ENCODE measurements at places on chromosomes 2 and 18.

DNA sequence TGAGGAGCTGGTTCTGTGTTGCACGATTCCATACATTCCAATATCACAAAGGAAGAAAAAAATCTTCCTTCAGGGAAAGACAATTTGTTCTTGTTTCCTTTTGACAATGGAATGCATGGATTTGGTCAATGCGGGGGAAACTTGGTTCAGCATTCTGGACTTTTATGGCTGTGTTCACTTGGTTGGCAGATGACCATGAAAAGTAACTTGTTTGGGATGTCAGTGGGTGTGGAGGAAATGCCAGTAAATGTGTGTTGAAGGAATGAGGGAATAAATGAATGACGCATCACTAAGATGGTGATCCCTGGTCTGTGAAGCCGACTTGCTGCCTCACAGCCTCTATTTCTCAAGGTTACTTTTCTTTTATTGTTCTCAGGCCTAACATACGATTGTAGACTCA lies 53.7 kb downstream of the THUMPD2 start:
- no peak for DNase-seq
- H3K4me1 ChIP-seq, result no peaks in the 10 kb centered on the region
- no peaks in the 10 kb centered on the region for H3K36me3 ChIP-seq

DNA sequence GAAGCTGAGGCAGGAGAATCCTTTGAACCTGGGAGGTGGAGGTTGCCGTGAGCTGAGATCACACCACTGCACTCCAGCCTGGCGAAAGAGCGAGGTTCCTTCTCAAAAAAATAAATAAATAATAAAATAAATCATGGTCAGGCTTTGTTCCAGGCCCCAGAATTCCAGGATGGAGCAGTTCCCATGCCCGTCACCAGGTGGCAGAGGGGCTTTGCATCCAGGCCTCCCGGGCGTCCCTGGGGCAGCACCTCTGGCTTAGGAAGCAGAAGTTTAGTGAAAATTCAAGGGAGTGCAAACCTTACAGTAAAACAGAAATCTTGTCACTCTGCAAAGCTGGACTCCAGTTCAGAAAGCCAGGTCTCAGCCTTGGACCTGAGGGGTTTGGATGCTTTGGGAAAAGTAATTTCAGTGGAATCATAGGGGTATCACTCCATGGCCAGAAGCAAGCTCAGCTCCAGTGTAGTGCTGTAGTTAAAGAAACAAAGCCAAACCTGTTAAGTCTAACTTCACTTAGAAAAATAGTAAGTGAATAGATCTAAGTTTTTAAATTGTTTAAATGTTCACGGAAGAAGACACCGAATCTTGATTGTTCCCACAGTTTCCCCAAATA lies 512.7 kb downstream of the CMPK2 start:
- H3K27ac ChIP-seq, result no peak overlapping the region
- H3K27me3 ChIP-seq, result no peaks in the 10 kb centered on the region
- no peak overlapping the region for H3K4me3 ChIP-seq

GRCh38 chr18:71011389-71011788 lies 722.5 kb downstream of the SOCS6 start:
- no peaks in the 10 kb centered on the region for H3K4me1 ChIP-seq
- no peak overlapping the region for H3K4me3 ChIP-seq
- no peak overlapping the region for H3K27ac ChIP-seq
- no peaks in the 10 kb centered on the region for H3K27me3 ChIP-seq

- no peaks in the 10 kb centered on the region for H3K36me3 ChIP-seq
- peak; percentile 90 for DNase-seq
- H3K27me3 ChIP-seq, result no peaks in the 10 kb centered on the region
- peak overlapping the region; percentile 91 for H3K4me3 ChIP-seq
Observed at GRCh38 chr2:237691908-237692600, 64.7 kb downstream of the LRRFIP1 start.

- no peaks in the 10 kb centered on the region for H3K4me1 ChIP-seq
- no peaks in the 10 kb centered on the region for H3K36me3 ChIP-seq
- DNase-seq, result peak; percentile 14
- no peak overlapping the region for H3K27ac ChIP-seq
Observed at GRCh38 chr2:137659616-137660015, 304.7 kb upstream of the HNMT start.

- H3K27me3 ChIP-seq, result no peaks in the 10 kb centered on the region
- peaks cover 10% of the 10 kb centered on the region for H3K4me1 ChIP-seq
- DNase-seq, result no peak
- H3K4me3 ChIP-seq, result no peak overlapping the region
Observed at GRCh38 chr2:42853549-42854206, 61.3 kb upstream of the HAAO start.

GRCh38 chr2:74544634-74545033 lies 9.1 kb downstream of the LOXL3 start:
- H3K27me3 ChIP-seq, result peaks cover 37% of the 10 kb centered on the region
- no peak for DNase-seq
- peaks cover 10% of the 10 kb centered on the region for H3K4me1 ChIP-seq

- no peaks in the 10 kb centered on the region for H3K36me3 ChIP-seq
- no peak for DNase-seq
- no peak overlapping the region for H3K4me3 ChIP-seq
- no peaks in the 10 kb centered on the region for H3K27me3 ChIP-seq
Observed at GRCh38 chr2:58764338-58765104, 523.4 kb upstream of the FANCL start.

- no peak for DNase-seq
- H3K36me3 ChIP-seq, result no peaks in the 10 kb centered on the region
- H3K27me3 ChIP-seq, result no peaks in the 10 kb centered on the region
Observed at GRCh38 chr2:37436323-37436722, 91.9 kb downstream of the QPCT start.

DNA sequence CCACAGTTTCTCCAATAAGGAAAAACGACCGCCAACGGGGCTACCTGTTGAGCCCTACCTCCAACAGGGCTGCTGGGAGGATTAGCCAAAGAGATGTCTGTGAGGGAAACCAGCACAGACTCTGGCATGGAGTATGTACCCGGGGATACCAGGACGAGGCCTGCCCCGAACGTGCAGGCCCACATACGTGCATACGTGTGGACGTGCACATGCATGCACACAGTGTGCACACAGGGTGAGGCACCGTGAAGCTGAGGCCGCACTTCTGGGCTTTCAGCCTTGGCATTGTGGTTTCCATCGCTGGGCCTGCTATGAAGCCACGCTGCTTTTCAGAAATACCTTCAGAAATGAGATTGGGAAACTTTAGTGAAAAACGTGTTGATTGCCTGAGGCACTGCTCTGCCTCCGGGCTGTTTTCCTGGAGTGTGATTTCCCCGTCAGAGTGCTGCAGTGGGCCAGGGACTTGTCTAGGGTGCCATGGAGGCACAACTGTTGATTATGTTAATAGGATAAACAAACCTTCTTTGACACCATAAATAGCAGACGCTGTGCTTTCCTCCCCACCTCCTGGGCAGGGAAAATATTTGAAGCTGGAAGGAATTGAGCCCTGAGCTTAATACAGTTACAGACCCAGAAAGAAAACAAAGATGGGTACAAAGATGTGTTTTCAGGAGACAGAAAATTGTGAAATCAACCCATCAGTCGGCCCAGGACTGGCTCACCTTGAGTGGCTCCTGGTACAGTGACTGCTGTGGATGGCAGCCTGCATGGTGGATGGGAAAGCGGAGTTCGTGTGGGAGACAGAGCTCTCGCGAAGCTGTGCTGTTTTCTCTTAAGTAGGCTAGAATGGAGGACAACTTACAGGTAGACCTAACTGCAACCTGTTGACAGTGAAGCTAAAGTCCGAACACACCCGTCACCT lies 182.3 kb downstream of the FAM210A start:
- no peaks in the 10 kb centered on the region for H3K36me3 ChIP-seq
- H3K4me3 ChIP-seq, result no peak overlapping the region
- H3K27me3 ChIP-seq, result no peaks in the 10 kb centered on the region
- no peak overlapping the region for H3K27ac ChIP-seq
- H3K4me1 ChIP-seq, result peaks cover 17% of the 10 kb centered on the region

DNA sequence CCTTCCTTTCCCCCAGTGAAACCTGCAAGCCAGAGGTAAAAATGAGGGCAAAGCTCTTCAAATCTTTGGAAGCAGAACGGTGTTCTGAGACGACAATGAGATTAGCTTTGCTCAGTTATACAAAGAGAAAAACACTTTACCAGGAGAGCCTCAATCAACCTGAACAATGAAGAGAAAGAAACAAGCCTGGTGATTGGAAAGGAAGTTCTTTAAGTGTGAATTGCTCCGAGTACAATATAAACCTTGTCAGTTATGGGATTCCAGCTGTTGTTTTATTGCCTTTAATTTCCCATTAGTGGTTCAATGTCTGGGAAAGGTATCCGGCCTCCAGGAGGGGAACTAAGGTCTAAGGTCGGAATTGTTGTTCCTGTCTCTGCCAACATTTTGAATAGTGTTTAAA lies 901.6 kb downstream of the EPHA4 start:
- DNase-seq, result peak; percentile 6
- H3K27me3 ChIP-seq, result no peaks in the 10 kb centered on the region
- H3K4me3 ChIP-seq, result no peak overlapping the region
- no peaks in the 10 kb centered on the region for H3K36me3 ChIP-seq

DNA sequence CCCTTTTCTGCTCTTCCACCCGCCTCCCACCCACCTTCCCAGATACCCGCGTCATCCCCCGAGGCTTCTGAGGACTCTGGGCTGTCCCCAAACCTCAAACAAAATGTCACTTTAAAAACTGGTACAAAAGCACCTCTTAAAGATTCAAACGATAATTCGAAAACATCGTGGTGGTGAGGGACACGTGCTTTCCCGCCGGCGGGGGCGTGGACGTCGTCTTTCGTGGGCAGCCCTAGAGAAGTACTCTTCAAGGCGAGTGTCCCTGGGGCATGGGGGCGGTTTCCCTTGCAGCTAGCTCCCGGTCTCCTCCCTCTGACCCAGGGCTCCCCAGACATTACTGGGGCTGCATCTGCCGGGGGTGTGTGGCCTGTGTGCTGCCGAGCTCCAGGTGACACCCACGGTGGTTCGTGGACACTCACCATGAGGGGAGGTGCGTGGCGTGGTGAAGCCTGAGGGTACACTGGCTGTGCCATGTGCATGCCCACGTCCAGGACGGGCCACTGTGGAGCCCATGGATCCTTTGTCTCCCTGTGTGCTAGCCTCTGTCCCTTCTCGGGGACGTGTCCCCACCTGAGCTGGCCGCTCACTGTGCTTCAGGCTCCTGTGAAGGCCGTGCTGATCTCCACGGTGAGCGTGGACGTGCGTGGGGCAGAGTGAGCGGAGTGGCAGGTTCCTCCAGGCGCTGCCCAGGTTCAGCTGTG lies 117.8 kb downstream of the NFATC1 start:
- H3K4me1 ChIP-seq, result no peaks in the 10 kb centered on the region
- no peaks in the 10 kb centered on the region for H3K36me3 ChIP-seq
- H3K4me3 ChIP-seq, result no peak overlapping the region

GRCh38 chr2:152415796-152416195 lies 80.8 kb downstream of the FMNL2 start:
- H3K4me1 ChIP-seq, result peaks cover under 1% of the 10 kb centered on the region
- no peak overlapping the region for H3K27ac ChIP-seq
- no peaks in the 10 kb centered on the region for H3K36me3 ChIP-seq
- no peak overlapping the region for H3K4me3 ChIP-seq

GRCh38 chr2:207885010-207885409 lies 115.3 kb upstream of the FZD5 start:
- H3K4me1 ChIP-seq, result peaks cover 20% of the 10 kb centered on the region
- H3K4me3 ChIP-seq, result no peak overlapping the region
- no peaks in the 10 kb centered on the region for H3K36me3 ChIP-seq
- no peaks in the 10 kb centered on the region for H3K27me3 ChIP-seq
- H3K27ac ChIP-seq, result peak overlapping the region; percentile 92

GRCh38 chr2:39516347-39517101 lies 79.4 kb upstream of the MAP4K3 start:
- no peaks in the 10 kb centered on the region for H3K36me3 ChIP-seq
- no peak overlapping the region for H3K4me3 ChIP-seq
- no peak overlapping the region for H3K27ac ChIP-seq
- peaks cover 25% of the 10 kb centered on the region for H3K4me1 ChIP-seq

DNA sequence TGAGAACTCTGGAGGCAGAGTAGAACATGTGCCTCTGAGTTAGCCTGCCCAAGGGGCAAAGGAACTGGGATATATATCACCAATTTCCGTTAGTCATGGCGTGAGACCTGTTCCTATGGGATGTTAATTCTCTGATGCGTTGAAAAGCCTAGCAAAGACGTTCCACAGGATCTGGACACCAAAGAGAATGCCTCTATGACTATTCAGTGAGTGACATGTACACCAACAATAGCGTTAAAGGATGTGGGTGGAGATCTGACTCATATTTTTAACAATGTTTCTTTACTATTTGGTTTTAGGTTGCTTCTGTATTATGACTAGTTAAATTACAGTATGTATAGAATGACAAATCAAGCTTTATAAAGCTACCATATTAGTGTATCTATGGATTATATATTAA lies 320.9 kb upstream of the MC4R start:
- H3K4me3 ChIP-seq, result no peak overlapping the region
- no peaks in the 10 kb centered on the region for H3K4me1 ChIP-seq
- H3K36me3 ChIP-seq, result no peaks in the 10 kb centered on the region
- no peak overlapping the region for H3K27ac ChIP-seq
- no peak for DNase-seq

GRCh38 chr18:2083691-2084090 lies 487.6 kb downstream of the METTL4 start:
- H3K27ac ChIP-seq, result no peak overlapping the region
- DNase-seq, result no peak
- H3K4me1 ChIP-seq, result no peaks in the 10 kb centered on the region
- no peaks in the 10 kb centered on the region for H3K36me3 ChIP-seq
- H3K4me3 ChIP-seq, result no peak overlapping the region
- no peaks in the 10 kb centered on the region for H3K27me3 ChIP-seq

GRCh38 chr2:189631849-189632248 lies 29.4 kb upstream of the ASNSD1 start:
- H3K27me3 ChIP-seq, result no peaks in the 10 kb centered on the region
- DNase-seq, result no peak
- H3K36me3 ChIP-seq, result no peaks in the 10 kb centered on the region
- H3K27ac ChIP-seq, result no peak overlapping the region
- no peak overlapping the region for H3K4me3 ChIP-seq

- H3K4me1 ChIP-seq, result no peaks in the 10 kb centered on the region
- no peak overlapping the region for H3K27ac ChIP-seq
- H3K27me3 ChIP-seq, result no peaks in the 10 kb centered on the region
Observed at GRCh38 chr2:57516698-57517340, 529.8 kb upstream of the VRK2 start.

- no peak overlapping the region for H3K4me3 ChIP-seq
- H3K27ac ChIP-seq, result no peak overlapping the region
- H3K27me3 ChIP-seq, result peaks cover 5% of the 10 kb centered on the region
- no peaks in the 10 kb centered on the region for H3K4me1 ChIP-seq
Observed at GRCh38 chr2:134518101-134518500, 200.7 kb downstream of the TMEM163 start.

DNA sequence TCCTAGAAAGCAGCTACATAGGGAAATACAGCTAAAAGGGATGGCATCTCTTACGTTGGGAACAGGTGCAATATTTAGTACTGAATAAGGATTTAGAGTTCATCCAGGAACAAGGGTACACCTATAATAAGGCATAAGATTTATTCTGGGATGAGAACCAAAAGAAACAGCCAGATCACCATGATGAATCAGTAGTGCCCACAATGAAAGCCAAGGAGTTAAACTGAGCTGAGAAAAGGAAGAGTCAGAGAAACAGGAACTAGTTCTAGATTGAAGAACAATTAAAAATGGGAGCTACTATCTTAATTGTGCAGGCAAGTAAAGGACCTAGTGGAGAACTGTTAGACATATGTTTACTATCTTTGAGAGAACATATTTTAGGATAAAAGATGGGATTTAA lies 692.3 kb downstream of the LRP1B start:
- H3K4me3 ChIP-seq, result no peak overlapping the region
- H3K27me3 ChIP-seq, result no peaks in the 10 kb centered on the region
- no peak for DNase-seq
- no peak overlapping the region for H3K27ac ChIP-seq
- no peaks in the 10 kb centered on the region for H3K4me1 ChIP-seq
- no peaks in the 10 kb centered on the region for H3K36me3 ChIP-seq

- peaks cover 57% of the 10 kb centered on the region for H3K4me1 ChIP-seq
- peaks cover 12% of the 10 kb centered on the region for H3K36me3 ChIP-seq
- H3K27me3 ChIP-seq, result no peaks in the 10 kb centered on the region
- DNase-seq, result no peak
- peak overlapping the region; percentile 19 for H3K4me3 ChIP-seq
Observed at GRCh38 chr18:75227535-75228296, 17.1 kb downstream of the TSHZ1 start.
